Neural crest cell (in vitro differentiated cells): ENCODE measurements at places on chromosomes 2 and 18.

DNA sequence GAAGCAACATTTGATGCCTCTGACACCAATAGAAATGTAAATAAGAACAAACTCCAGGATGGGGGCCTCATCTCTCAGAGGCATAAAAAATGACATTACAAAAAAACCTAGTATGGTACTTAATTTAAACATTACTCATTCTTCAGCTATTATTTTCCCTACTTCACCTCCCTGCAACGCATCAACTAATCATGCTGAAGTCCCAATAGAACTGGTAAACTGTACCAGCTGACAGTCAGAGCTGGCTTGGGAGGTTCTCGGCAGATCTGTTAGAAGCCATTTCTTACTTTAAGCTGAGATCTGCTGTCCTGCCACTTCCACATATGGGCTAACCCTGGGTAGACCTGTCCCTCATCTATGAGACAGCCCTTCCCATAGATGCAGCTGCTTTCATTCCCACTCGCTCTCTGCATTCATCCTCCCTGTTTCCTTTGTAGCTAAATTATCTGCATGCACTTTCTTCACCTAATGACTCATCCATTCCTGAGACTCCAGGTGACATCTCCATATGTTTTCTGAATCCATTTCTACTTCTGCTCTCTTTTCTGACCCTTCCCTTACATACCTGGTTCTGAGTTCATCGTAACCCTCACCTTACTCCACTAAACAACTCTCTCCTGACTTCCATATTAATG, 108.1 kb downstream of the AOX1 start:
- DNase-seq = no peak

DNA sequence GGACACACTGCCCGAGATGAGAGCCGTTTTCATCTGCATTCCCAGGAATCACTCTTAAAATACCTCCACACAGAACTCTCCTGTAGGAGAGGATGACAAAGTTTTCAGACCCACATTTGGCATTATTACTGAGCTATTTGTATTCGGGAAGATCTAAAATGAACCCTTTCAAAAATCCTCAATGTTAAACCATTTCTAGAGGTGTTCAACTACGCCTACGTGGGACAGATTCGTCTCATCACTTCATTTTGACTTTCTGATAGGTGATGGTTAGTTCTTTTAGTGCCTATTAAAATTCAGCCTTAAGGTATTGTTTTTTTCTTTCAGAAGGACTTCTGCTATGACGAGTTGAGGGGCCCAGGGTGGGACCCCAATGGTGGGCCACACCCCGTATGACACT, 71.4 kb upstream of the MGAT4A start:
- no peak for DNase-seq

GRCh38 chr2:40259900-40260299, 192.0 kb downstream of the SLC8A1 start:
- no peak for DNase-seq

DNA sequence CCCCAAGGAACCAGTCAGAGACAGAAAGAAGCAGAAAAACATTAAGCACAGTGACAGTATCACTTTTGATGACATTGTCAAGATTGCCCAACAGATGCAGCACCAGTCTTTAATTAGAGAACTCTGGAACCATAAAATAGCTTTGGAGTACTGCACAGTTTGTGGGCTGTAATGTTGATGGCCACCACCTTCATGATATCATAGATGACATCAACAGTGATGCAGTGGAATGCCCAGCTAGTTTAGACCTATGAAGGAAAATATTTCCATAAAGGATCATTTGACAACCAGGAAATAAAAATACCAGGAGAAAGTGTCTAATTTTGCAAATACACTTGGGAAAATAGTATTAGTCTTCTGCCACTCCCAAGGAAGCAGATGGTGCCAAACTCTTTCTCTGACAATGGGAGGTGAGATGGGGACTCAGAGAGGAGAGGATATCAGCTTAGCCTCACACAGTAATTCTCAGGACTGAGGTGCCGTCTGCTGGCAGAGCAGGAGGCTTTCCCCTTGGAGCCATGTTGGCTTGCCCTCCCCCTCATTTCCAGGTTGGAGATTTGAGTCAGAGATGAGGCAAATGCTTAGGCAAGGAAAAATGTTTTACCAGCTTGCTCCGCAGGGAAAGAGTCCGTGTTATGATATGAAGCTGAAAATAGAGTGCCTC, 107.5 kb upstream of the CELF4 start:
- no peak for DNase-seq

GRCh38 chr2:146950911-146951310, 893.9 kb upstream of the ACVR2A start:
- no peak for DNase-seq

GRCh38 chr18:75783566-75784281, 356.2 kb upstream of the SMIM21 start:
- DNase-seq = no peak

DNA sequence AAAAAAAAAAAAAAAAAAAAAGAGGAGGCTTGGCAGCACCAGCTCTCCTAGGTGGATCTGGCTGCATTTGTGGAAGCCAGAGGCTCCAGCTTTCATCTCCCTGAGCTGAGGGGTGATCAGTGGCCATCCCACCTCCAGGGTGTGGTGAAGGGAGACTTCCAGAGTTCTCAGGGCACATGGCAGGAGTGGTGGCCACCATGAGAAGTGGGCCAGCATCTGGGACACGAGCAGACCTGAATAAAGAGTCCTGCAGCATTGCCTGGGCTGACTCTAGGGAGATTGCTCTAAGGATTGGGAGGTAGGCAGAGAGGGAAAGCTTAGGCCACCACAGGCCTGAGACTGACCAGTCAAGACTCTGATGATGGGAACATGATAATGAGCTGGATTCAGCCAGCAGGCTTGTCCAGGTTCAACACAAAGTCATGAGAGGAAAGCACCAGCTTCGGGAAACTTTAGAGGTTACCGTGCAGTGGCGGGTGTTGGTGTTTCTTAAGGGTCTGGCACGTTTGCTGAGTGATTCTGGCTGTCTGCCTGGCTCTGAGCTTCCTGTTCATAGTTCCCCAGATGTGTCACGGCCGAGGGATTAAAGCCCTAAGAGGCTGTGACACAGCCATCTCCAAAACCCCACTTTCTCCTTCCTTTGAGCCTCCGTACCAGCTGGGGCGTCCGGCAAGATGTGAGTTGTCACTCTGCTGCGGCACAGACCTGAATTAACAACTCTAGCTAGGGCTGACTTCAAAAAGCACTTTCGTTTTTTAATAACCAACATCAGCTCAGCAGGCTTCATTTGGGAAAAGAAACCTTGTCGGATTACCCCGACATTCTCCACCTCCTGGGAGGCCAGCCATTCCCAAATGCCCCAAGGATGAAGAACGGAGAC, 38.3 kb upstream of the IL1R1 start:
- no peak for DNase-seq

DNA sequence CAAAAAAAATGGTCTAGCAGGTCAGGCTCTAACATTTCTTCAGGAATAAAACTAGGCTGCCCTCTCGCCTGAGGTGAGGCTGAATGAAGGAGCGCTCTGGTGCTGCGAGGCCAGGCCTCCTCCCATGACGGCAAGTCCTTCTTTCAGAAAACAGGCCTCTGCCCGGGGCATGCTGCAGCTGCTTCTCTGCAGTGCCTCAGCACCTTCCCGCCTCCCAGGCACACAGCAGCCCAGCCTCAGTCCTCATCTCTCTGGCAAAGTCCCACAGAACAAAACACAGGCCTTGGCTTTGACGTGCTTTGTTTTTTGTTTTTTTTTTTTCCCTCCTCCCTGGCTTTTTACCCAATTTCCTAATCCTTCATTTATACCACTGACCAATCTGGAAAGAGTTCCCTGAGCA, 74.8 kb downstream of the BCL11A start:
- no peak for DNase-seq

- DNase-seq = peak; percentile 16
These were observed 8.7 kb upstream of the PSD4 start for GRCh38 chr2:113164930-113165585.

GRCh38 chr2:17035010-17035409, 369.4 kb upstream of the CYRIA start:
- DNase-seq = no peak
